Sciatic nerve (tissue), 2 donors: ENCODE measurements at places on chromosomes 2 and 18. TPM values are rescaled to one million over a fixed set of nuclear protein-coding genes. Genes with fewer than 3 reads are reported as not detected.

DNA sequence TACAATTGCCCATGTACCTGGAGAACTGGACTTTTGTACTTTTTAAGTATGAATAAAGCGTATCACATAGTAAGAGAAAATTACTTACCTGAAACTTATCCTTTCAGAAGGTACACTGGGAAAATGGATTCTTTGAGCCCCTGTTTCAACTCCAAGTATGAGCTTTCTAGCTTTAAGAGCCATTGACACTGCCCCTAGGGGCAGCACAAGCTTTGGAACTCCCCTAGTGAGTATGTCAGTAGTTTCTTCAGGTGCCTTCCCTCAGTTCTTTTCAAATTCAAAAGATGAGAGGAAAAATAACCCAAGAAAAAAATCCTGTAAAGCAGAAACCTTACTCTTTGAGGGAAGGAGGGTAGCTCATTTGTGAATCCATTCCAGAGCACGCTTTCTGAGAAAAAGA is 124.1 kb downstream of the MEMO1 start:
- DNase-seq, result no peak

DNA sequence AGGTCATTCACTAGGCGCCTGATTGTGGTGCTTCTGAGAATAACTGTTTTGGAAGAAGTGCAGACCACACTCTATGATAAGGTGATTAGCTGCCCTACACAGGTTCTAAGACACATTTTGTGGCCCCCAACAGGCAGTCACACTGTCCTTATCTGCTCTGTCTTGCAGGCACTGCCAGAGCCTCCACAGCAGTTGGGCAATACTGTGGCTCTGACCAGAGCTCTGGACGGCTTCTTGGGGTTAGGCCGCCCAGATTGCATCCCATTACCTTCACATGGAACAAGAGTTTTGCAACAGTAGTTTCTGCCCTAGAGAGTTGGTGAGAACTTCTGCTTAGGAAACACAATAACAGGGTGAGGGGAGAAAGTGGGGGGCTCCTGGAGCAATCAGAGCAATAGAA is 22.7 kb downstream of the RUFY4 start:
- no peak for DNase-seq

GRCh38 chr2:176507786-176508185 is 238.5 kb downstream of the MTX2 start:
- DNase-seq, result no peak

GRCh38 chr2:152227969-152228592 is 52.5 kb upstream of the STAM2 start:
- no peak for DNase-seq

- no peak for DNase-seq
These were observed 20.4 kb downstream of the EDAR start for GRCh38 chr2:108968619-108969018.

DNA sequence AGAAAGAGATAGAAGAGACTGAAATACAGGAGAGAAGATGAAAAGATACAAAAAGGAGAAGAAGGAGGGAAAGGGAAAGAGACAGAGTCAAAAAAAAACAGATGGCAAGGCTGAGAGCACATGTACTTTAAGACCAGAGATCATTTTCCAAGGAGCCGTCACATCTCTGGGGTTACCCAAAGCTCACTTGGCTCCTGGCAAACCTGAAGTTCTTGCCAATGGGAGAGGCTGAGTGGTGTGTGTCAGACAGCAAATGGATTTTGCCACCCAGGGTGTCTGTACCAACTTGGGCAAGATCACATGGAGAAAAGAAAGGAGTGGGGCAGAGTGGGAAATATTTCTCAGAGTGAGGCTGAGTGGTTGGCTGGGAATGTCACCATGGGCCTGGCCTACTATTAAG is 219.3 kb upstream of the TNP1 start:
- DNase-seq, result no peak

DNA sequence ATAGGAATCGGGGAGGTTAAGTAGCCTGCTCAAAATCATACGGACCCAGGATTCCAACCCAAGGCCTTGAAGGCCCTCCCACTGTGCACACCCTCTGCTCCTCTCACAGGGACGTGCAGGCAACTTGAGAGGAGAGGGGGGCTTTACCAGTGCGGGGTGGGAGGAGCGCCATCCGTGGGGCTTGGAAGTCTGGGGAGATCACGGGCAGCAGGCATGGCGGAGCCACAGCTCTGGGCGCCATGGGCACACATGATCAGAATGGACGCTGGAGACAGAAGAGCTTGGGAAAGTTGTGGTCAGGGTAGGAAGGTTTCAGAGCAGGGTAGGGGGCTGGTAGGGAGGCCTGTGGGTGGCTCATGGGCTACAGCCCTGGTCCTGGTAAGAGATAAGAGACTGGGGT is 70.7 kb downstream of the TFCP2L1 start:
- no peak for DNase-seq

GRCh38 chr2:133390156-133390555 is 178.1 kb downstream of the NCKAP5 start:
- no peak for DNase-seq

GRCh38 chr2:172435606-172435911 is 8.2 kb downstream of the ITGA6 start:
- DNase-seq, result no peak

The DNAH7 gene
- 2.5 TPM for total RNA-seq

The LINC00305 gene
- not detected for total RNA-seq

The SCN9A gene
- 25.5 TPM for total RNA-seq

The DSG2 gene
- total RNA-seq, result 10.8 TPM
